ENCODE measurements at places on chromosomes 12 and 14.

- DNase-seq: no peak
These were observed 71.7 kb upstream of the FERMT2 start for GRCh38 chr14:53022593-53022992.

DNA sequence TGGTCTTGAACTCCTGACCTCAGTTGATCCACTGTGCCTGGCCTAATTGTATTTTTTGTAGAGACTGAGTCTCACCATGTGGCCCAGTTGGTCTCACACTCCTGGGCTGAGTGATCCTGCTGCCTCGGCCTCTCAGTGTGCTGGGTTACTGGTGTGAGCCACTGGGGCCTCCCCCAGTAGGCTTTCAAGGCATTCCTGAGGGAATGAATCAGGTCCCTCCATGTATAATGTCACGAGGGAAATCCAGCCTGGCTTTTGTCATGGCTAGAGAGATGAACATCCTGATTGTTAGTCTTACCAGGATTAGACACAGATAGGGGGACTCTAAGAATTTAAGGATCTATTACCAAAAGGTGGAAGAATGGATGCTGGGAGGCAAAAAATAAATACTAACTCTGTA is 51.9 kb downstream of the CPSF2 start:
- DNase-seq: no peak

GRCh38 chr12:25775968-25776367 is 182.5 kb upstream of the RASSF8 start:
- DNase-seq: no peak

- DNase-seq: no peak
These were observed 8.1 kb downstream of the PNP start for GRCh38 chr14:20477211-20477876.

GRCh38 chr14:96066976-96067375 is 27.8 kb downstream of the C14orf132 start:
- no peak for DNase-seq

DNA sequence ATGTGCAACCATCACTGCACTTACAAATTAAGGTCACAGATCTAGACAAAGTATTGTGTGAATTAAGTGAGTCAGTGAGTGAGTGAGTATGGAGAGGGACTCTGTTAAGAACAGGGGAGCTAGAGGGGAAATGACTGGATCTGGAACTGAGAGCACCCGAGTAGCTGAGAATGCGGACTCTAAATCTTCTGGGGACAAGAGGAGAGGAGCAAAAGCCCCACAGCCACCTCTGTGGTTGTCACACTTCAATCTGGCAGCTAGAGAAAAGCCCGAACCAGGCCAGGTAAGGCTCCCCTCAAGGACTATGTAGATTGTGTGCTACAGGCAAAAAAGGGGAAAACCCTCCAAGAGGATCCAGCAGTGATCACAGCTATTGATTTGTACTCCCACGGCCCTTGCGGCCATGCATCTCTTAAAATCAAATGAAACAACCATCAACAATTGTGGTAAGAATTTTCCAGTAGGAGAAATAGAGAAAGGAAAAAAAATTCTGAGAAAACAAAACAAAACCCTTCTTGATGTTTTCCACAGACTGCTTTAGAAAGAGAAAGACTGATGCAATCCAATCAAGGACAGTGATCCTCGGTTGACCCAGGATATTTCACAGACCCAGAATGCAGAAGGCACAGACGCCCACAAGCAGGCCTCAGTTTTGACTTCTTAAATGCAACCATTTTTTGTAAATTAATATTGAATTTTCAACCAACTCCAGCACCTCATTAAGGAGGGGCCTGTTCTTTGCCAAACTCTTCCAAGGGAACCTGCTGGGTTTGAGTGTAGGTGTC is 109.6 kb downstream of the SLC38A6 start:
- DNase-seq: no peak
